Activated T-helper 1 cell treated with anti-CD3 and anti-CD28 coated beads, Interleukin-12 subunit alpha, Interleukin-12 subunit beta, Interleukin-2, Interleukin-4 antibody, amounts not matched to agents 30 ng/mL and 10 ng/mL and 1 ng/mL, durations not matched to agents 14 hours and 24 hours and 36 hours (primary cell): ENCODE measurements at places on chromosomes 13 and 19. TPM values are rescaled to one million over a fixed set of nuclear protein-coding genes. Genes with fewer than 3 reads are reported as not detected.

ATP5F1D gene
- 234 and 239 TPM in 2 replicates for total RNA-seq

KRTDAP gene
- not detected in 2 replicates for total RNA-seq

LRRC4B gene
- 0.05 and 0.15 TPM in 2 replicates for total RNA-seq

STARD13 gene
- 6.9 and 7.2 TPM in 2 replicates for total RNA-seq

MCEMP1 gene
- not detected in 2 replicates for total RNA-seq

SHFL gene
- 64.1 and 70.5 TPM in 2 replicates for total RNA-seq

DNA sequence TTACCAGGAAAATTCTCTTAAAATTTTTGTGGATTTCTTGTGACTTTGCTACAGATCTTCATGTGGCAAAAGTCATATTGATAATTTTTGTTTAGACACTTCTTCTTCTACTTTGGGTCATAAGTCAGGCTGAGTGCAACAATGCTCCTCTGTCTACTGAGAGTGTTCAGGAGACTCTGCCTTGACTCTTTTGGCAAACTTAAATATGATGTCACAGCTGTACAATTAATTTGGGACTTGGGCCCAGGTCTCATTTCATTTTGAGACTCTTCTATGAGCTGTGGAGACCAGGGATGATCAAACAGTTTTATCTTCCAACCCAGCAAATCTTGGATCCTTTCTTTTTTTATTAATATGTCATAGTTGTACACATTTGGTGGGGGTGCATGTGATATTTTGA, 19.7 kb upstream of the IPO5 start:
- no peaks in the 10 kb centered on the region for H3K36me3 ChIP-seq
- peaks cover 5% of the 10 kb centered on the region for H3K27me3 ChIP-seq
- no peak for DNase-seq
- no peak overlapping the region for H3K27ac ChIP-seq
- no peak overlapping the region for H3K4me3 ChIP-seq

GRCh38 chr13:77981281-77981881, 62.8 kb upstream of the EDNRB start:
- H3K4me1 ChIP-seq, result no peaks in the 10 kb centered on the region
- H3K27ac ChIP-seq, result no peak overlapping the region
- no peak overlapping the region for H3K4me3 ChIP-seq
- DNase-seq, result no peak
- peaks cover 2% of the 10 kb centered on the region for H3K27me3 ChIP-seq
- H3K36me3 ChIP-seq, result no peaks in the 10 kb centered on the region

DNA sequence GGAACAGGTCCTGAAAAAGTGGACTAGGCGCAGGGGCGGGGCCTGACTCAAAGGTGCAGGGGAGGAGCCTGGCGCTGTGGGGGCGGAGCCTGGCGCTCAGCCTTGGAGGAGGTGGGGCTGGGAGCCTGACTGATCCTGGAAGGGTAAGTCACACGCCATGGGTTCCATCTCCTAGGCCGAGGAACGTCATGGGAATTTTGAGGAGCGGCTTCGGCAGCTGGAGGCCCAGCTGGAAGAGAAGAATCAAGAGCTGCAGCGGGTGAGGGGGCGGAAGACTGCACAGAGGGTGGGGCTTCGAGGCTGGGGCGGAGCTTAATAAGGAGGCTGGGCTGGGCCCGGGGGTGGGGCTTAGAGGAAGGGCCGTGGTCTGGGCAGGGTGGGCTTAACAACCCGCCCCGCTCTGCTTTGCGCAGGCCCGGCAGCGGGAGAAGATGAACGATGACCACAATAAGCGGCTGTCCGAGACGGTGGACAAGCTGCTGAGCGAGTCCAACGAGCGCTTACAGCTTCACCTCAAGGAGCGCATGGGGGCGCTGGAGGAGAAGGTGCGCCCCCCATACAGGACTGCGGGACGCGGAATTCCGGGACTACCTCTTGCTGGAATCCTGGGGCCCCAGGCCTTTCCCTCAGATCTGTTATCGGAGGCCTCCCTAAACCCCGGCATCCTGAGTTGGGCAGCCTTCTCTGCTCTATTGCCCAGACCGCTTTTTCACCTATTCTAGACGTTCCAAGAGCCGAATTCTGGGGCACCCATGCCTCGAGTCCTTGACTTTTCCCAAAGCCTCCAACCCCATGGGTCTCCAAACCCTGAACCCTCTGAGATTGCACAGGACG, 14.5 kb downstream of the PPFIA3 start:
- H3K27me3 ChIP-seq, result peaks cover 2% of the 10 kb centered on the region
- peak overlapping the region; percentile 75 for H3K4me3 ChIP-seq
- no peaks in the 10 kb centered on the region for H3K36me3 ChIP-seq
- DNase-seq, result peak; percentile 55

- no peaks in the 10 kb centered on the region for H3K36me3 ChIP-seq
- H3K27me3 ChIP-seq, result peaks cover 22% of the 10 kb centered on the region
- H3K4me1 ChIP-seq, result no peaks in the 10 kb centered on the region
- DNase-seq, result no peak
- H3K4me3 ChIP-seq, result no peak overlapping the region
These were observed 59.2 kb downstream of the GJA3 start for GRCh38 chr13:20101467-20102316.

DNA sequence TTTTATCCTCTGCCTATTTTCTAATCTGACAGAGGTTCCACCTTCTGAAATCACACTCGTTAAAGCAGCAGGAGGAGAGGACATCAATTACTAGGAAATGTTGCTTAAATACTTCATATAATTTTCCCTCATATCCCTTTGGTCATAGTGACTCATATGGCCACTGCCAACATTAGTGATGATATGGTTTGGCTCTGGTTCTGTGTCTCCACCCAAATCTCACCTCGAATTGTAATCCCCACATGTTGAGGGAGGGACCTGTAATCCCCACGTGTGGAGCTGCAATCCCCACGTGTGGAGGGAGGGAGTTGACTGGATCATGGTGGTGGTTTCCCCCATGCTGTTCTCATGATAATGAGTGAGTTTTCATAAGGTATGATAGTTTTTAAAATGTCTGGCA, 618.4 kb upstream of the SLITRK5 start:
- DNase-seq, result no peak
- no peak overlapping the region for H3K27ac ChIP-seq
- no peaks in the 10 kb centered on the region for H3K36me3 ChIP-seq
- no peak overlapping the region for H3K4me3 ChIP-seq
- no peaks in the 10 kb centered on the region for H3K4me1 ChIP-seq
- no peaks in the 10 kb centered on the region for H3K27me3 ChIP-seq

- H3K27ac ChIP-seq, result no peak overlapping the region
- peaks cover 40% of the 10 kb centered on the region for H3K27me3 ChIP-seq
- no peaks in the 10 kb centered on the region for H3K36me3 ChIP-seq
- peaks cover 17% of the 10 kb centered on the region for H3K4me1 ChIP-seq
- H3K4me3 ChIP-seq, result peak overlapping the region; percentile 75
These were observed 28.4 kb downstream of the NFIX start for GRCh38 chr19:13023656-13024055.

- peaks cover 10% of the 10 kb centered on the region for H3K27me3 ChIP-seq
- H3K27ac ChIP-seq, result no peak overlapping the region
- no peak overlapping the region for H3K4me3 ChIP-seq
These were observed 14.6 kb upstream of the GNA11 start for GRCh38 chr19:3079578-3079977.

GRCh38 chr19:43286096-43286495, 16.8 kb upstream of the PSG9 start:
- H3K4me3 ChIP-seq, result no peak overlapping the region
- H3K4me1 ChIP-seq, result no peaks in the 10 kb centered on the region
- no peaks in the 10 kb centered on the region for H3K27me3 ChIP-seq
- H3K27ac ChIP-seq, result no peak overlapping the region
- peaks cover 1% of the 10 kb centered on the region for H3K36me3 ChIP-seq
- DNase-seq, result no peak

DNA sequence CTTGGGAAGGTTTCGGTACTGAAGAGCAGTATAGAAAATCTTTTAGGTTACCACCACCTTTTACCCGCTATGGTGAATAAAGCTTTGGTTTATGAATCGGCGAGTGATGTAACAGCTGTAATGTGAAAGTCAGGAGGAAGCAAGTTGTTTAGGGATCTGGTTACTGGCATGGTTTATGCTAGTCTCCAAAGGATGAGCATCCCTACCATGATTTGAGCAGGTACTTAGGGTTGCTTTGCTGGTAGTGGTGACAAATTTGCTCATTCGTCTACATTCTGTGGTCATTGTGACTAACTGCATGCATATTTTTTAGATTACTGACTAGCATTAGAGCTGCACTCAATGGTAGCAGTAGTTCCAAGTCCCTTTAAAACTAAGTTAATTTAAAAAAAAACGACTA, 104.1 kb downstream of the FRY start:
- no peak for DNase-seq
- H3K4me1 ChIP-seq, result no peaks in the 10 kb centered on the region
- H3K36me3 ChIP-seq, result no peaks in the 10 kb centered on the region

- H3K4me1 ChIP-seq, result peaks cover 18% of the 10 kb centered on the region
- DNase-seq, result peak; percentile 14
- no peaks in the 10 kb centered on the region for H3K27me3 ChIP-seq
- H3K27ac ChIP-seq, result no peak overlapping the region
- H3K4me3 ChIP-seq, result no peak overlapping the region
These were observed 6.5 kb downstream of the ARMC6 start for GRCh38 chr19:19039901-19040300.
